ENCODE measurements at places on chromosomes 4 and X. TPM values are rescaled to one million over a fixed set of nuclear protein-coding genes. Genes with fewer than 3 reads are reported as not detected.

The TRMT44 gene
- 6.1 TPM for polyA plus RNA-seq

The SSX2B gene
- polyA plus RNA-seq: not detected

The ZNF157 gene
- 0.06 TPM for polyA plus RNA-seq

The REELD1 gene
- polyA plus RNA-seq: 0.84 TPM

The ZNF711 gene
- polyA plus RNA-seq: 0.65 TPM

The RBM46 gene
- not detected for polyA plus RNA-seq

The FGF13 gene
- 0.68 TPM for polyA plus RNA-seq

The HELT gene
- not detected for polyA plus RNA-seq

The MID1IP1 gene
- polyA plus RNA-seq: 19.2 TPM

The AKAP14 gene
- not detected for polyA plus RNA-seq

The MCTS1 gene
- 43.8 TPM for polyA plus RNA-seq

The SYTL4 gene
- polyA plus RNA-seq: 1.9 TPM

The CTAG1A gene
- not detected for polyA plus RNA-seq

The RNF128 gene
- polyA plus RNA-seq: 0.15 TPM

The CACNA1F gene
- 0.04 TPM for polyA plus RNA-seq

The APELA gene
- polyA plus RNA-seq: not detected

The BTK gene
- 1.4 TPM for polyA plus RNA-seq

The PPBP gene
- not detected for polyA plus RNA-seq

The CYP2U1 gene
- polyA plus RNA-seq: 5.8 TPM

The CTAG2 gene
- polyA plus RNA-seq: not detected

The TNIP3 gene
- polyA plus RNA-seq: 0.07 TPM

The DMP1 gene
- polyA plus RNA-seq: not detected

The SPATA18 gene
- polyA plus RNA-seq: 0.43 TPM

The SH3RF1 gene
- polyA plus RNA-seq: 6.6 TPM

The HSFX4 gene
- polyA plus RNA-seq: not detected

The ADH7 gene
- polyA plus RNA-seq: not detected

The ARSD gene
- 8.6 TPM for polyA plus RNA-seq

The MRPS18C gene
- polyA plus RNA-seq: 56.0 TPM

The SRPX gene
- polyA plus RNA-seq: 45.0 TPM

The SLC25A6 gene
- polyA plus RNA-seq: 232 TPM

The ZMAT1 gene
- 7.1 TPM for polyA plus RNA-seq

The NEXMIF gene
- polyA plus RNA-seq: under 0.01 TPM

The CT45A3 gene
- polyA plus RNA-seq: not detected
